Activated naive CD8-positive, alpha-beta T cell treated with anti-CD3 and anti-CD28 coated beads, Interleukin-2, amount 50 U/mL, for 24 hours (primary cell): ENCODE measurements at places on chromosomes 2 and 18.

GRCh38 chr2:39902103-39902502, 123.0 kb upstream of the THUMPD2 start:
- DNase-seq: no peak

DNA sequence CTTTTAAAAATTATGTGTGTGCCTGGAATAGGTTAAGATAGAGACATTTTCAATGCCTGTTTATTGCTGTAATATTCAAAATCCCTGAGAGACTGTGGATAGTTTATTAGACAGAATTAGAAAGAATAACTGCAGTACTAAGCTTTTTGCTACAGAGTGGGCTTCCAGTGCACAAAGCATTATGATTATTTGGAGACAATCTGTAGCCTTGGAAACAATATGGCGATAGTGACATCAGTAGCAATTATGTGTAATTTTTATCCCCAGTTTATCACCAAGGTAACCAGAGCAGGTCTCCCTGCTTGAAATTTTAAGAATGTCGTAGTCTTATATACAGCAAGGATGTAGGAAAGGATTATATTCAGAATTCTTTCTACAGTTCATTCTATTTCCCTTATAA, 100.0 kb downstream of the MYO3B start:
- DNase-seq: no peak

DNA sequence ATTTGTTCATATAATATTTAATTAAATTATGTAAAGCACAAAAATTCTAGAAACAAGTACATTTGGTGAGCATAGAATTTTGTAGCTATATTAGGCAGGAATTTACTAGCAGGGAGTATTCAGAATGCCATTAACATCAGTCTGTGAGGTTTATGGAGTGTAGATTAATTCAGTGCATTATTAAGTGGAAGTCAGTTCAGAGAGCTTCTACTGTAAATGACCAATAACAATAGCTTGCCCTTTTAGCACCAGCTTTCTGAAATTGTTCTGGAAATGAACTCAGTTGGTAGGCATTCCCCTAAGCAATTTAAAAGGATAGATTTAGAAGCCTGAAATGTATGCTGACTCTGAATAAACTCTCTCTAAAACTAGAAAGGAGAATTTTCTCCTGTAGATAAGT, 208.2 kb upstream of the CNTNAP5 start:
- no peak for DNase-seq

DNA sequence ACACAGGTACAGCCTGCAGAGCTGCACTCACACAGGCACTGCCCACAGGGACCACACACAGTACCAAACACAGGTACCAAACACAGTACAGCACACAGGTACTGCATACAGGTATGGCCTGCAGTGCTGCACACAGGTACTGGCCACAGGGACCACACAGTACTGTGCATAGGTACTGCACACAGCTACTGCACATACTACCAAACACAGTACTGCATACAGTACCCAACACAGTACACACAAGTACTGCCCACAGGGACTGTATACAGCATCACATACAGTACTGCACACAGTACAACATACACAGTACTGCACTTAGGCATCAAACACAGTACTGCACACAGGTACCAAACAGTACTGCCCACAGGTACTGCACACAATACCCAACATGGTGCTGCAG, 74.3 kb downstream of the ZNF236 start:
- DNase-seq: no peak

- no peak for DNase-seq
These were observed 111.4 kb downstream of the ANTXR1 start for GRCh38 chr2:69124343-69124742.

GRCh38 chr2:10157293-10157692, 34.8 kb downstream of the RRM2 start:
- DNase-seq: no peak

- DNase-seq: no peak
These were observed 7.3 kb downstream of the IL36G start for GRCh38 chr2:112985090-112985489.

DNA sequence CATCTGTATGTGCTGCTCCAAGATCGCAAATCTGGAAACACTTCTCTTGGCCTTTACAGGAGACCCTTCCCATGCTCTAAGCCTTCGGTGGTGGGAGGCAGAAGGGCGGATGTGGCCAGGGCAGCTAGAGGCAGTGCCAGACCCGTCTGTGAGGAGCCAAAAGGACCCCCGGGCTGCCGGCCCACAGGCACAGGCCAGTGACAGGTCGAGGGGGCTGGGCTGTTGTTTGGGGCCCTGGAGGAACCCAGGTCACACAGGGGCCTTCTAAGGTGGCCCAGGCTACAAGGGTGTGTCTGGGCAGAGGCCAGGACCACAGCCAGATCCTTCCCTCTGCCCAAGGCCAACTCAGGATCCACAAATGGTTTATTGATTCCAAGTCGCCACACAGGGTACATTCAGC, 49.4 kb downstream of the SLC66A2 start:
- no peak for DNase-seq

- DNase-seq: no peak
These were observed 2136.2 kb upstream of the CELF4 start for GRCh38 chr18:39701839-39702238.
